NCI-H226 (cell line): ENCODE measurements at places on chromosomes 3 and 15.

- DNase-seq, result no peak
Measured at GRCh38 chr15:54789376-54789775, 407.4 kb downstream of the RSL24D1 start.

- no peak for DNase-seq
Measured at GRCh38 chr3:173584838-173585831, 187.6 kb downstream of the NLGN1 start.

DNA sequence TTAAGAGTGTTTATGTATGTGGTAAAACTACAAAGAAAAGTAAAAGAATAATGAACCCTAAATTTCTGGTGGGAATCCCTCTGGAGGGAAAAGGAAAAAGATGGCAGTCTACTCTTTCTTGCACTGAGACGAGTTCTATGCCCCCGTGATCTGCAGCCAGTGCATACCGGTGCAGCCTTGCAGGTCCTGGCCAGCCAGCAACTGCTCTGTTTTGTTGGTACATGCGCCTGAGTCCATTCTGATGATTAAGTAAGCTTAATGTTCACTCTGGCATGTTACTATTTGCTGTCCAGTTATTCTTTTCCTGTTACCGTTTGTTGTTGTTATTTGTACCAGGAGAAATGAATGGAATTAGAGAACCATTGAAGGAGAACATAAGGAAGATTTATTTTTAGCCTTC lies 95.1 kb upstream of the TMC3 start:
- DNase-seq, result no peak

- DNase-seq, result peak; percentile 47
Measured at GRCh38 chr15:39804026-39804425, 21.4 kb upstream of the FSIP1 start.
